ENCODE measurements at places on chromosomes 5 and 9. TPM values are rescaled to one million over a fixed set of nuclear protein-coding genes. Genes with fewer than 3 reads are reported as not detected.

DNA sequence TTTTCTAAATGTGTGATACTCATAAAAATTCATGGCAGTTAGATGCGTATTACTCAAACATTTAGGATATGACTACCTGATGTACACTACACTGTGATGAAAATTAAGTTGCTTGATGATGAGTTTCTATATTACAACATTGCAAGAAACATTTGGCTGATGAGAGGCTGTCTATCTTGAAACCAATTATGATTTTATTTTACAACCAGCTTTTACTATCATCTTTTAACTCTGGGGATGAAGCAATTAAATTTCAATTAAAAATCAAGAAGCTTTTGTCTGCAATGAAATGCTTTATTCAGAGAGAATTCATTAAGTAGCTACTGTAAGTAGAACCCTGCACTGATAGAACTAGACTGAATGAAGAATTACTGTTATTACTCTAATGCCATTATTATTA lies 500.4 kb downstream of the KCTD16 start:
- no peaks in the 10 kb centered on the region for H3K4me1 ChIP-seq
- H3K36me3 ChIP-seq, result no peaks in the 10 kb centered on the region
- no peak overlapping the region for H3K4me3 ChIP-seq
- no peak overlapping the region for H3K27ac ChIP-seq

The COL23A1 gene
- 1.1 TPM for total RNA-seq

DNA sequence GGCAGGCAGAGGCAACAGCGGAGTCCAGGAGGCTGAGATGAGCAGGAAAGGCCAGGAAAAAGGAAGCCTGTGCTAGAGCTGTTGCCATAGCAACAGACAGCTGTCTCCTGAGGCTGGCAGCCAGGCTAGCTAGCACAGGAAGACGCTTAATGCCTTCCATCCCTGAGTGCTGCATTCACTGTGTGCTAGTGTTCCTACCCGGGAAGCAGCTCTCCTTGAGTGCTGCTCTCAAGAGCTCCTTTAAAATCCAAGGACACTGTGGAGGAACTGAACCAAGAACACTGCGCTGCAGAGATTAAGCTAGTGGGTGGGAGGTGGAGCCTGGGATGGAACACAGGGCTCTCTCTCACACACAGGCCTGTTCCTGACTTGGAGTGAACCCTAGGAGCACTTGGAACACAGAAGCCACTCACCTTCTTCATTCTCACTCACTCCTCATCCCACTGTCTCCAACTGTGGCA lies 53.5 kb upstream of the IL7R start:
- no peak overlapping the region for H3K4me3 ChIP-seq
- no peaks in the 10 kb centered on the region for H3K4me1 ChIP-seq
- DNase-seq, result no peak
- H3K27me3 ChIP-seq, result no peaks in the 10 kb centered on the region
- no peaks in the 10 kb centered on the region for H3K36me3 ChIP-seq
- H3K27ac ChIP-seq, result no peak overlapping the region

GRCh38 chr5:124283031-124283430 lies 463.4 kb downstream of the ZNF608 start:
- no peaks in the 10 kb centered on the region for H3K4me1 ChIP-seq
- H3K27me3 ChIP-seq, result no peaks in the 10 kb centered on the region
- DNase-seq, result no peak
- no peaks in the 10 kb centered on the region for H3K36me3 ChIP-seq
- no peak overlapping the region for H3K27ac ChIP-seq

DNA sequence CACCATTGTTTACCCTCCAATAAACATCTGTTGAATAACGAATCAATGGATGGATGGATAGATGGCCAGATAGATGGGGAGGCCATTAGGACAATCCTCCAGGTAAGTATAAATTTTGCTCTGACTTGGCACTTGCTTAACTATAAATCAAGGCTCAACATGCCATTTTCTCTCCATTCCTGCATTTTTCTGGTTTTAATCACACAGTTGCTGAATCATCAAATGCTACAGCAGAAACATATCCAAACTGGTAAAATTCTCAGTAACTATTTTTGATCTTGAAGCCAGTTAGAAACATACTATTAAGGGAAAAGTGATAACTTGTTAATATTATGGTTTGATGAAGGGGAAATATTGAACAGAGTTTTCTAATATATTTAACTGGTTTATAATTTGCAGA lies 71.5 kb upstream of the MTAP start:
- no peaks in the 10 kb centered on the region for H3K27me3 ChIP-seq
- H3K27ac ChIP-seq, result no peak overlapping the region
- no peak overlapping the region for H3K4me3 ChIP-seq
- no peak for DNase-seq
- no peaks in the 10 kb centered on the region for H3K36me3 ChIP-seq

GRCh38 chr5:173883347-173883924 lies 4.7 kb upstream of the CPEB4 start:
- no peak for DNase-seq
- no peak overlapping the region for H3K27ac ChIP-seq
- H3K4me1 ChIP-seq, result peaks cover 4% of the 10 kb centered on the region
- H3K4me3 ChIP-seq, result no peak overlapping the region
- no peaks in the 10 kb centered on the region for H3K36me3 ChIP-seq
- no peaks in the 10 kb centered on the region for H3K27me3 ChIP-seq

The HTR4 gene
- not detected for total RNA-seq

GRCh38 chr9:4640027-4640426 lies 22.1 kb upstream of the PLPP6 start:
- no peaks in the 10 kb centered on the region for H3K36me3 ChIP-seq
- no peak overlapping the region for H3K27ac ChIP-seq
- DNase-seq, result no peak
- H3K4me1 ChIP-seq, result no peaks in the 10 kb centered on the region

DNA sequence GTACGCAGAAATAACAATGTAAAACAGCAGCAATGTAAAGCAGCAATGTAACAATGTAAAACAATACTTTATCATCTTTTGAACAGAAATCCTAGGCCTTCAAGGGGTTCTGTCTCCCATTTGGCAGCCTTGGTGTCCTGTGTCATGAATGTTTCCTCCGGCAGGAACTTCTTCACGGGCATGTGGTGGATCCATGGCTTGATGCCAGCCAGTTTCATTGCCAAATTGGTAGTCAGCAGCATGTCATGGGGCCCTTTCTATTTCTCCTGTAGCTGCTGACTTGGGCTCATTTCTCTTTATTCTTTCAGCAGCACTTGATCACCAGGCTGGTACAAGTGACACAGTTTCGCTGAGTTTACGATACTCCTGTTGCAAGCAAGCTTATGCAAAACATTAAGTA lies 275.3 kb downstream of the HTR1A start:
- H3K27ac ChIP-seq, result no peak overlapping the region
- no peaks in the 10 kb centered on the region for H3K27me3 ChIP-seq
- DNase-seq, result no peak
- no peak overlapping the region for H3K4me3 ChIP-seq

GRCh38 chr9:104682642-104683041 lies 11.7 kb upstream of the OR13D1 start:
- H3K27me3 ChIP-seq, result no peaks in the 10 kb centered on the region
- DNase-seq, result no peak
- no peak overlapping the region for H3K4me3 ChIP-seq
- H3K36me3 ChIP-seq, result no peaks in the 10 kb centered on the region

- H3K36me3 ChIP-seq, result peaks cover 91% of the 10 kb centered on the region
- no peak overlapping the region for H3K4me3 ChIP-seq
- H3K27me3 ChIP-seq, result no peaks in the 10 kb centered on the region
- no peak overlapping the region for H3K27ac ChIP-seq
- H3K4me1 ChIP-seq, result no peaks in the 10 kb centered on the region
These were observed 68.8 kb downstream of the ELL2 start for GRCh38 chr5:95892784-95893354.

GRCh38 chr5:96257904-96258303 lies 175.1 kb downstream of the PCSK1 start:
- no peaks in the 10 kb centered on the region for H3K36me3 ChIP-seq
- H3K4me1 ChIP-seq, result no peaks in the 10 kb centered on the region
- DNase-seq, result no peak
- no peaks in the 10 kb centered on the region for H3K27me3 ChIP-seq
- no peak overlapping the region for H3K4me3 ChIP-seq

DNA sequence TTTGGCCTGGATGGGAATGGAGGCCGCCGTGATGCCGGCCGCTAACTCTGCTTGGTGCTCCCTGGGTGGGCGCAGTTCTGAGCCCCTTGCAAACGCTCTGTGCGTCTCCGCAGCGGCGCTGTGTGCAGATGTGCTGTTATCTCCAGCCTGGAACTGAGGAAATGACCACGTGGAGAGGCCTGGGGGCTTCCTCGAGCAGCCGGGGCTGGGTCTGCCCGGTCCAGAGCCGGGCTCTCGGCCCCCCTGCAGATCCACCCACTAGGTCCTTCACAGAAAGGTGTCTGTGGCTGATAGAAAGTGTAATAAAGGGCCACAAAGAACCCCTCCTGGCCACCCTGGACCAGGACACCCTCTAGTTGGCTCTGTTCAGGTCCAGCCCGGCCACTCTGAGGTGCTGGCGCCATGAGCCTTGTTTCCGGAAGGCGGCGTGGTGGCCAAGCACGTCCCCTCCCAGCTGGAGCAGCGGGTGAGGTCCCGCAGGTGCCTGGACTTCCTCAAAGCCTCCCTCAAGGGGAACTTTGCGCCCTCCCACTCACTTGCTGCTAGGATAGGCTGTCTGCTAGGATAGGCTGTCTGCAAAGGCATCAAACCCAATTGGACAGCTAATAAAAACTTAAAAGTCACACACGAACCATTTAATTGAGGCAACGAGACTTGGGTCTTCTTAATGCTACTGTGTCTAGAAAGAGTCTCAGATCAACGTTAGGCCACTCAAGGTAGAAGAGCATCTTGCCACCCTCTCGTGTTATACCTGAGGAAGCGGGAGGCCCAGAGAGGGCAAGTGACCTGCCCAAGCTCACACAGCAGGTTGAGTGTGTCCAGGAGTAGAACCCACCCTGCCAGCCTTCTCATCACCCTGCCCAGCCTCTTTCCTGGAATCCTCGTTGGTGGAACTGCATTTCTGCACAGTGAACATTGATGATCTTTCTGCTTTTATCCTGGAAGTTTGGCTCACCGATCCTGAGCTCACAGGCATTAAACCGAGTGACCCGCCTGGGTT lies 109.3 kb upstream of the FCN2 start:
- H3K27me3 ChIP-seq, result no peaks in the 10 kb centered on the region
- no peak overlapping the region for H3K27ac ChIP-seq
- no peaks in the 10 kb centered on the region for H3K4me1 ChIP-seq
- no peak for DNase-seq

The ZNF366 gene
- 5.8 TPM for total RNA-seq

- H3K4me1 ChIP-seq, result peaks cover 16% of the 10 kb centered on the region
- H3K36me3 ChIP-seq, result no peaks in the 10 kb centered on the region
- DNase-seq, result no peak
These were observed 37.7 kb upstream of the PDE8B start for GRCh38 chr5:77172713-77173328.

DNA sequence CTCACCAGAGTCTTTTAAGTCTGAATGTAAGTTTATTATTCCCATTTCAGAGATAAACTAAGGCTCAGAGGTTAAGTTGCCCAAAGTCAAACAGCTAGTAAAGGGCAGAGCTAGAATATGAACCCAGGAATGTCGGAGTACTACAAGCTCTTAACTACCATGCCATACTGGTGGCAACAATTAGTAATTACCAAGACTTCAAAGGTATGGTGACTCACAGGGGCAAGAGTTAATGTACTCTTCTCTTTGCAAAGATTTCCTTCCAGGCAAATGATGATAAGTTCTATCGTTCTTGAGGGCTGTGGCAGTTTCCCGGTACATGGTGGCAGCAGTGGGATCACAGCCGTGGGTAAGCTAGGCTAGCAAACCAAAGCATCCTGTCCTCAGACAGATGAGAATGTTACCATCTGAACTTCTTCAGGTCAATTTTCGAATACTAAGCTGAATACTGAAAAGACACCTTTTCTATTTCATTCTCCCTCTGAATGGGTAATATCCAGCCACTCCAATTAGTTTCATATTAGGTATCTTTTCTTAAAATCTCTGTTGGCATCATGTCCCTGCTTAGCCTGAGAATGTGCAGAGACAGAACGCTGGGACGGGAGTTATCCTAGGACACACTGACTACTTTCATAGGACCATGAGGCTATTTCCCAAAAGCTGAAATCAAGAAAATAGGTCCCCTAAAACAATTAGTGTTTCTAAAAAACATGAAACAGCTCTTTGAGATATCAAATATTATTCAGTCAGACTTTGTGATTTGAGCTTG lies 117.0 kb upstream of the NR5A1 start:
- no peak for DNase-seq
- no peaks in the 10 kb centered on the region for H3K36me3 ChIP-seq

DNA sequence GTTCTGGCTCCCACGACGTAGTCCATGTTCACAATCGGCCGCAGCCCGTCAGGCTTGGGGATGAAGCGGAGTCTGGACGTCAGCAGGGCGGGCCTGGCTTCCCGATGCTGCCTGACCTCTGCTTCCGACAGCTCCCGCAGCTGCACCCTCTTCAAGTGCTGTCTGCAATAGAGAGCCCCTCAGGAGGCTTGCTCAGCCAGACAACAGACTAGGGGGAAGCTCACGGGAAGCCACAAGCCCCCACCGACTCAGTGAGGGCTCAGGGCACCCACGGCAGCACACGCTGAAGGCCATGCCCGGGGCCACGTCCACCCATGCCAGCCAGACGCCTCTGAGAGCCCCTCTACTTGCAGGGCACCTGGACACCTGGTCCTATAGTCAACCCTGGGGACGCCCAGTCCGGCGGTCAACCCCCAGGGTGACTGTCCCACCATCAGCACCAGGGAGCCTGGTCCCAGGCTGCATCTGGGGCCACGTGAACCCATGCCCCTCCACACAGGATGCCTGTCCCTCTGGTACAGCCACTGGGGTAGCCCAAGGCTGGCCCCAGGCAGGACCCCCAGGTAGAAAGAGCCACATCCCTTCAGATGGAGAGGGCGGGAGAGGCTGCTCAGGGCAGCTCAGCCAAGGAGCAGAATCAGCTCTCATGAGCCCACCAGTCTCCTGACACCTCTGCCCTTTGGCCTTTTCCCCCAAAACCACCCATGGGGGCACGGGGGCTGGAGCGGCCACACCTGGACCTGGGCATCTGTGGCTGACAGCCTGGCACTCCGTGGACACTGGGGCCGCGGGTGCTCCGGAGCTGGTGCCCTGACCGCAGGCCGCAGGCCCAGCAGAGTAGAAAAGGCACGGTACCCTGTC lies 14.5 kb downstream of the TERT start:
- H3K4me3 ChIP-seq, result no peak overlapping the region
- H3K4me1 ChIP-seq, result no peaks in the 10 kb centered on the region
- H3K27me3 ChIP-seq, result no peaks in the 10 kb centered on the region
- H3K27ac ChIP-seq, result no peak overlapping the region
- DNase-seq, result no peak

- no peak overlapping the region for H3K4me3 ChIP-seq
- DNase-seq, result no peak
- no peaks in the 10 kb centered on the region for H3K27me3 ChIP-seq
- H3K36me3 ChIP-seq, result no peaks in the 10 kb centered on the region
- peaks cover 38% of the 10 kb centered on the region for H3K4me1 ChIP-seq
These were observed 30.7 kb downstream of the NFIB start for GRCh38 chr9:14283276-14283675.

All from gastrocnemius medialis (tissue), 4 donors.